ENCODE measurements at places on chromosomes 13 and 19.

DNA sequence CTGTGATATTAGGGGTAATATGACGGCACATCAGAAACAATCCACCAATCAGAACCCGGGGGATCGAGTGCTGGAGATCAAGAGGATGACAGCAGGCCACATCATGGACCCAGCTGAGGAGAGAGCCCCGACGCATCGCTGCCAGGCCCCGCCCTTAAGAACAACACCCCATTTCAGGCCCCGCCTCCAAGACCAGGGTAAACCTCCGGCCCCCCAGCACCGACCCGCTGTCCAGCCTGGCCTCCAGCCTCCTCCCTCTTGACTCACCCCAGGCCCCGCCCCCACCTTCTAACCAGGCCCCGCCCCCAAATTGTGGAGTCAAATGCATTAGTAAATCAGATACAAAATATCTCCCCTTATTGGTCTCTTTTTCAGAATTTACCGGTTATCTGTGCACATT, 4.7 kb upstream of the ZNF611 start:
- DNase-seq, result no peak

DNA sequence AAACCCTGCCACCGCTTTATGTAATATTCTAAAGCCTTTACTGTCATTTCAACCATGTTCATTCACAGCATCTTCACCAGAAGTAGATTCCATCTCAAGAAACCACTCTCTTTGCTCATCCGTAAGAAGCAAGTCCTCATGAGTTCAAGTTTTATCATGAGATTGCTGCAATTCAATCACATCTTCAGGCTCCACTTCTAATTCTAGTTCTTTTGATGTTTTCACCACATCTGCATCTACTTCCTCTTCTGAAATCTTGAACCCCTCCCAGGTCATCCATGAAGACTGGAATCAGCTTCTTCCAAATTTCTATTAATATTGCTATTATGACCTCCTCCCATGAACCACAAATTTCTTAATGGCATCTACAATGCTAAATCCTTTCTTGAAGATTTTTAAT, 83.9 kb downstream of the FOXO1 start:
- DNase-seq, result no peak

- DNase-seq, result no peak
Measured at GRCh38 chr19:53518716-53519115, 19.2 kb upstream of the ZNF331 start.

DNA sequence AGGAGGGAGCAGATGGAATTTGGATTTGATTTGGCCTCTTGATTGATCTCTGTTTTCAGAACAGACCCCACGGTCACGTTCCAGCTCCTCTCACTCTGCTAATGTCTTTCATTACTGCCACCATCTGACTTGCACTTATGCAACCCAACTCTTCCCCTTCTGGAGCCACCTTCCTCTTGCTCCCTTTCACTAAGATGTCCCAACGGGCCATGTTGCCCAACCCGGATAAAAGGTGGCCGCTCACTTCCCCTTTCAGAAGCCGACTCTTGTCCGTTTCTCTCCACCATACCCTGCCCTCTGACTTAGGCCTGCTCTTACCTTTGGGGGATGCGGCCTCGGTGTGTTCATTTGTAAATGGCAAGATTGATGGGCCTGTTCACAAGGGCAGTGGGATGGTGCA, 27.4 kb upstream of the CYP4F8 start:
- DNase-seq, result no peak

- no peak for DNase-seq
Measured at GRCh38 chr13:108326309-108326708, 56.8 kb downstream of the TNFSF13B start.

DNA sequence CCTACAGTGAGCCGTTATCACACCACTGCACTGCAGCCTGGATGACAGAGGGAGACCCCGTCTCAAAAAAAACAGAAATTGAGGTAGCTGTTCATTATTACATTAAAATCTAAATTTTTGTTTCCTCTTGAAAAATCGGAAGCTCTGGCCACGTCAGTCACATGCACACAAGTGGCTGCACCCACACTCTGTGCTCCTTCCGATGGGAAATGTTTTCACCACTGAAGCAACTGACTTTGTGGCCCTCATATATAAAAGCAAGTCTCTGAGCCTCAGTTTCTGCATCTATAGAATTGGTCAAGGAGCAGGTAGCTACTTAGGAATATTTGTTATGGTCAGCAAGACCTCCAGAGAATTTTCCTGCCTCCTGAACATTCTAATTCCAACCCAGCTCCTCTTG, 4.5 kb downstream of the LRRC25 start:
- no peak for DNase-seq

DNA sequence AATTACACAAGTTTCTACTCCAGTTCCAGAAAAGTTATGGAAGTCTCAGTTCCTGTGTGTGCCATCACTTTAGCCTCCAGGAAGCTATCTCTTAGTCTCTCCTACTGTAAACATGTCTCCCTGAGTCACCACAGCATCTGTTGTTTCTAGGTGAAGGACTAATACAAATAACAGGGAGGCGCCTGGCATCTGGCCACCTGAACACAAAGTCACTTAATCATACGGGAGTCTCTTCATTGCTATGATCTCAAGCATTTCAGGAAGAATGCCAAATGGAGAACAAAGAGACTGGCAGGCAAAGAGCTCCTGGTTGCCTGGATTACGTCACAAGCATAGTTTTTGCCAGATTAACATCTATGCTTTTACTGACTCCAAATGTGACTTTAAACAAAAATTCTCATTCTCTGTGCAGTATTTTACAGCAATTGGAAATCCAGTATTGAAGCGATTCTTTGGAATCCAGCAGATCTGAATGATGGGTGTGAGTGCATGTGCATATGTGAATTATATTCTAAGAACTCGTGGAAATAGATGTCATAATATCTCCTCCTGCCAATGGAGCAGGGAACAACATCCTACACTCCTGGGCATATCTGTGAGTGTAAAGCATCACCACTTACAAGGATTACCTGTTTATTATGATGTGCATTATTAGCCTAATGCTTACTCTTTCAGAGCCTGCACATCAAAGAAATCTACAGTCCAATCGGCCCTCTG, 572.8 kb downstream of the PCDH9 start:
- DNase-seq, result peak; percentile 90

DNA sequence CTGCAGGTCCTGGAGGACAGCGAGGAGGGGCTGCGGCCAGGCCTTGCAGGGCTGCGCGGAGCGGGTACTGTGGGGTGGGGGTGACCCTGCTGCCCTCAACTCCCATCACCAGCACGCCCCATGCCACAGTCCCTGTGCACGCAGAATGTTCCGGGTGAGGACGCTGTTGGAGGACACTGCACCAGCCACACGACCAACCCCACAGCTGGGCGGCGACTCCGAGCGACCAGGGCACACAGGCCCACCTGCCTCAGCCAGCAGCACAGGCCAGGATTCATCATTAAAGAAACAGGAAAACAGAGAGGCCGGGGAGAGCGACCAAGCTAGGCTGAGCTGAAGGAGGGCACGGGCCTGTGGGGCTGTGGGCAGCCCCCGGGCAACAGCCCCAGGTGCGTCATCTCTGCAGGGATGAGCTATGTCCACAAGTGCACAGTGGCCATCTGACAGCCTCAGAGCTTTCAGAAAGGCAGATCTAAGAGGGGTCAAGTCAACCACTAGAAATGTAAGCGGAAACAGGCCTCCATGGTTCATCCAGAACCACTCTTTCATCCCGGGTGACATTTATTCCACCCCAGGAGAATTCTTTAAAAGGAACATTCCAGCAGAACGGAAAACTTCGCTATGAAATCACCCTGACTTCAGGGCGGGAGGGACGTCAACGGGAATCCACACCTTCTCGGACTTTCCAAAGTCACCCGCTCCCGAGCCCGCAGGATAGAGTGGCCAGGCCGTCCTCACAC, 1.5 kb downstream of the GAS6 start:
- DNase-seq, result peak; percentile 20

- no peak for DNase-seq
Measured at GRCh38 chr13:94178625-94179244, 300.7 kb downstream of the DCT start.

GRCh38 chr13:23899555-23899954, 2.3 kb upstream of the C1QTNF9B start:
- peak; percentile 68 for DNase-seq

- DNase-seq, result no peak
Measured at GRCh38 chr13:29597246-29597645, 1.8 kb upstream of the SLC7A1 start.

- no peak for DNase-seq
Measured at GRCh38 chr19:48918801-48919247, 14.7 kb upstream of the DHDH start.

GRCh38 chr13:31101472-31102170, 60.1 kb downstream of the HSPH1 start:
- peak; percentile 68 for DNase-seq

DNA sequence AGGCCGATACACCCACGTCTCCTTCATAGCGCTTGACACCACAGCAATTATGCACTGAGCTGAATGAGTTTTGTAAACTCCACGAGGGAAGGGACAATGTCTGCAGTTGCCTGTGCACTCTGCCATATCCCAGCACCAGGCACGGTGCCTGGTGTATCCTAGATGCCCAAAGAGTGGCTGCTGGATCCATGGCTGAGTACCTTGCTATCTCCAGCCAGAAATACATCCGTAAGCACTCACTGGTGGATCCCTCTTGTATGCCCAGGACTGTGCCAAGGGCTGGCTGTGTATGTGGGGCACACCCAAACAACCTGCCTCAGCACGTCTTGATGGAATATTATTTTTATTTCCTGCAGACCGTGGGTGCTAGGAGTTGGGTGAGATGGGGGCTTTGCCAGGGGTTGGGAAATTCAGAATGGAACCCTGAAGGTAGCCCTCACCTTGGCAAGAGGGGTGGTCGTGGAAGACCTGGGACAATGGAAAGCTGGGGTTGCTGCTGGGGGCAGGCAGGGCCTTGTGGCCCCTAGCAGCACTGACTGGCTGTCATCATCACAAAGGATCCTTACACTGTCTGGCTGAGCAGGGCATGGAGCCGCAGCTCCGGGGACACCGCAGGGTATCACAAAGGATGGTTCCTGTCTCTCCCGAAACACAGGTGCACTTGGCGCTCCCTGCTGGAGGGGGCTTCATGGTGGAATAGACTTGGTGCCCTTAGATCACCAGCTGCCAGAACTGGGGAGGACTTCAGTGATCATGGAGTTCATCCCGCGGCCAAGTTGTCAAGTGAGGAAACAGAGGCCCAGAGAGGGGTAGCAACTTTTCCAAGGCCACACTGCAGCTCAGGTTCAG, 131.3 kb downstream of the URI1 start:
- DNase-seq, result no peak

DNA sequence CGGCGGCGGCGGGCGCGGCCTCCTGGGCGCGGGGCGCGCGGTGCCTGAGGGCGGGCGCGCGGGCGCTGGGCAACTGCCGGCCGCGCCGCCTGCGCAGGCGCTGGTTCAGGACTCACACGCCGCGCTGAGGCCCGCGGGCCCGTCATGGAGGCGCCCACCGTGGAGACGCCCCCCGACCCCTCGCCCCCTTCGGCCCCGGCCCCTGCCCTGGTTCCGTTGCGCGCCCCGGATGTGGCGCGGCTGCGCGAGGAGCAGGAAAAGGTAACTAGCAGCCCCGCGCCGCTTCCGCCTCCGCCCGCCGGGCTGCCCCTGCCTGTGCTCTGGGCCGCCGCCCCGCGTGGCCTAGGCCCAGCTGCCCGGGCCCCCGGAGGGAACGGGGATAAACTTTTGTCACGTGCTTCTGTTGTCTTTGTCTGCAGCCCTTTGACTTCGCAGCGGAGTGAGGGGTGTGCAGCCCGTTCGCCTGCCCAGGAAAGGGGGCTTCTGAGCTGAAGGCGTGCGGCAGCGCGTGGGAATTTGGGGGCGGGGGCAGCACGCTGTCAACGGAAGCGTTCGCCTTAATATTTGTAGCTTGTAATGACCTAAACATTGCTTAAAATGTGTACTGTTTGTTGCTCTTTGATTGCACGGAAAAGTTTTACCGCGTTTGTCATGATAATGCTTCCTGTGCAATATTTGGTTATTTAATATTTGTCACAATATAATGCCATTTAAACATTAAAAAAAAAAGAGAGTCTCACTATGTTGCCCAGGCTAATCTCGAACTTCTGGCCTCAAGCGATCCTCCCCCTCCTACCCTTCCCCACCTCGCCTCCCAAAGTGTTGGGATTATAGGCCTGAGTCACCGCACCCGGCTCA, 594 bp downstream of the URI1 start:
- DNase-seq, result no peak

DNA sequence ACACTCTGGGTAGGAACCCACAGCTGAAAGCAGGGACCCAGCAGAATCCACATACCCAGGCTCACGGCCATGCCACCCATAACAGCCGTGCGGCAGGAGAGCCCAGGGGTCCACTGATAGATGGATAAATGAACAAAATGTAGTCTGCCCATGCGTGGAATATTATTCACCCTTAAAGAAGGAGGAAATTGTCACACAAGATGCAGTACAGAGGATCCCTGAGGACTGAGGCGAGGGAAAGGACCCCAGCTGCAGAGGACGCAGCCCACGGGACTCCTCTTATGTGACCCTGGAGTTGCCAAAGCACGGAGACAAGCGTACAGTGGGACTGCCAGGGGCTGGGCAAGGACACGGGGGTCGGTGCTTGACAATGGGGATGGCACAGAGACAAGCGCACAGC, 10.7 kb downstream of the GRTP1 start:
- DNase-seq, result no peak
